ENCODE measurements at places on chromosomes 12 and 14.

DNA sequence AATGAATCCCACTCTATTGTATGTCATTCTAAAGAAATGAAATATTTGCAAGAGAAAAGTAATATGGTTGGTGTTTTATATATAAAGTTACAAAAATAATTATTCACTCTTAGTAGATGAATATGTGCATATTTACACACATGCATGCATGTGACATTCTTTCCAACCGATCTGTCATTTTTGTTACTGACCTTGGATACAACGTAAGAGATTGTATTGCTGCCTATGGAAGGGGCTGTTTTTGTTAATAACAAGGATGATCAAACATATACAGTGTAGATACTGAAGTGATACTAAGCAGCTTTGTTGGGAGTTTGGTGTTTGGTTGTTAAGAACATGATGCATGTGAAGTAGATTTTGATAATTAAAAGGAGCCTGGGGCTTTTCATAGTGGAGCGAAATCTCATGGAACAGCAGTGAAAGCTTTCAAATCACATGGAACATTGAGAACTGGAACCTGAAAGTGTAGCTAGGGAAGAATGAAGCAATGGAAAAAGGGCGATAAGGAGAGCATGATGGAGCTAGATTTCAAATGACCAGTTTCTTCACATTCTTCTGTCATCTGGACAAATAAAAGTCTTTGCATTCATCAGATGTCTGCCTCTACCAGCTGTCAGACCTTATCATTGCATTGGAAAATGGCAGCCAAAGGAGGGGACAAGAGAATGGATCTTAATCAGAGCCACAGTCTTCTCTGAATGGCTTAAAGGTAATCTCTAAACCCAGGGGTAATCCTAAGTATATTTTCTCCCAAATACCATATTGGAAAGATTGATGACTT lies 10.0 kb downstream of the BORCS5 start:
- no peak for DNase-seq

DNA sequence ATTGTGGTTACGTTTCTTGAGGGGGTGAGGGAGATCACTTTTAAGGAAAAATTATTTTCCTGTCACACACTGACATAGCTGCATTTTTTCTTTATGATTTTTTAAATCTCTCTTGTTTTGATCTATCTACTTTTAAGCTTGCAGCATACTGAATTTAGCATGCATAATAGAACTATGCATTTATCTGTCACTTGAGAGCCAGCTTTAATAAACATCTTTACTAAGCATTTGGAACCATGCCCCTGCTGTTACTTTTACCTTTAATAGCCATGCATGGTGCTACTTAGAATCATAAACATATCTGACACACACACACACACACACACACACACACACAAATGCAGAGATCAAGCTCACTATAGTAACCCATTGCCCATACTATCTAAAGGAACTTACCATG lies 486.2 kb downstream of the NELL2 start:
- no peak for DNase-seq

GRCh38 chr12:19706936-19707335 lies 267.6 kb downstream of the AEBP2 start:
- no peak for DNase-seq

GRCh38 chr12:68374307-68374982 lies 42.3 kb upstream of the MDM1 start:
- no peak for DNase-seq

DNA sequence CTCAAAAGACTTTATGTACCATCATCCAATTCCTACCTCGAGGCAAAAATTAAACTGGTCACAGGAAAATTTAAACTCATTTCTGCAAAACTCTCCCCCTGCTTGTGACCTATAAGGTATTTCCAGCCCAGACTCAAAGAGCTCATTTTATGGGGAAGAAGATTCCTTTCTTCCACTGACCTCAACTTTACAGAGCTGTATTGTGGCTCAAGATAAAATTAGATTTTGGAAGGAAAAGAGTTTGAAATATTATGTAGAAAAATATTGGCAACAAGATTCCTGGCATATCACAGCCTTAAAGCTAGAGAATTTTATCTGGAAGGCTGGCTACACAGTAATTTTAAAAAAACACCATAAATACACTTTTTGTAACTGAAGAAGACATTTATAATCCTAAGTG lies 91.7 kb downstream of the STXBP6 start:
- DNase-seq, result no peak

- DNase-seq, result no peak
Observed at GRCh38 chr12:120962532-120963020, 15.8 kb upstream of the HNF1A start.

DNA sequence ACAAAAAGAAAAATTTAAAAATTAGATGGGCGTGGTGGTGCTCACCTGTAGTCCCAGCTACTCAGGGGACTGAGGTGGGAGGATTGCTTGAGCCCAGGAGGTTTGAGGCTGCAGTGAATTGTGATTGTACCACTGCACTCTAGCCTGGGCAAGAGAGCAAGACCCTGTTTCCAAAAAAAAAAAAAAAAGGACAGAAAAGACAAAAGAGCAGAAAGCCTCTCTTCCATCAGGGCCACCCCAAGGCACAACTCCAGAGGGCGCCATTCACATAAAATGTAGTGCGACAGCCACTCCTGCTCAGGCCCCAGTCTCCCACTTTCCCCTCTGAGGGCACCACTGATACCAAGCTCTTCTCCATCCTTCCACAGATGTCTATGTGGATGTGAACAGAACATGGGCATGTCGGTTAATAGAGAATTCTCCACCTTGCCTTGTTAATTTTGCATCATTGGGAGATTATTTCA lies 41.8 kb downstream of the DGLUCY start:
- no peak for DNase-seq

GRCh38 chr14:68501171-68501570 lies 291.7 kb downstream of the ZFP36L1 start:
- DNase-seq, result no peak

DNA sequence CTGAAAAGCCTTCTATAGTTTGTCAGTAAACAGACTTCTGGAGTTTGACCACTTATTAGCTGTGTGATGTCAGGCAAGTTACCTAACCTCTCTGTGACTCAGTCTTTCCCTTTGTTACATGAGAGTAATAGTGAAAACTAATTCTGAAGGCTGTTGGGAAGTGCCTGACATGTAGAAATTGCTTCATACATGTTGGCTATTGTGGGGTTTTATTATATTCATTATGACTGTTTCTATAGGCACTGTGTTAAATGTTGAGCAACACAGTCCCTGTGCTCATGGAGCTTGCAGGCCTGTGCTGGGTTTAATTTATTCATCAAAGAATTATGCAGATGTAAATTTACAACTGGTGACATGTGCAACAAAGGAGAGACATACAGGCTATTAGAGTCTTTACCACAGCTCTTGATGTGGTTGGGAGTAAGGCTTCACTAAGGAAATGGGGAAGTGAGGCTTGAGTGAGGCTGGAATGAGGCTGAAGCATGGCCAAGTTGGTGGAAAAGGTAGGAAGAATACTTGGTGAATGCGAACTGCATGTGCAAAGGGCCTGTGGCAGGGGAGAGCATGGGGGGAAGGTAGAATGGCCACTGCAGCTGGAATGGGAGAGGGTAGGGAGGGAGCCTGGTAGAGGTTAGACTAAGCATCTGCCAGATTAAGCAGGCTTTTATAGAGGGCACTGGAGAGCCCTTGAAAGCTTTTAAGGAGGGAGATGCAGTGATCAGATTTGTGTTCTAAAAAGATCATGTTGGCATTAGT lies 236.4 kb upstream of the CRY1 start:
- DNase-seq, result no peak

GRCh38 chr12:53824001-53824712 lies 72.4 kb upstream of the CISTR start:
- no peak for DNase-seq

DNA sequence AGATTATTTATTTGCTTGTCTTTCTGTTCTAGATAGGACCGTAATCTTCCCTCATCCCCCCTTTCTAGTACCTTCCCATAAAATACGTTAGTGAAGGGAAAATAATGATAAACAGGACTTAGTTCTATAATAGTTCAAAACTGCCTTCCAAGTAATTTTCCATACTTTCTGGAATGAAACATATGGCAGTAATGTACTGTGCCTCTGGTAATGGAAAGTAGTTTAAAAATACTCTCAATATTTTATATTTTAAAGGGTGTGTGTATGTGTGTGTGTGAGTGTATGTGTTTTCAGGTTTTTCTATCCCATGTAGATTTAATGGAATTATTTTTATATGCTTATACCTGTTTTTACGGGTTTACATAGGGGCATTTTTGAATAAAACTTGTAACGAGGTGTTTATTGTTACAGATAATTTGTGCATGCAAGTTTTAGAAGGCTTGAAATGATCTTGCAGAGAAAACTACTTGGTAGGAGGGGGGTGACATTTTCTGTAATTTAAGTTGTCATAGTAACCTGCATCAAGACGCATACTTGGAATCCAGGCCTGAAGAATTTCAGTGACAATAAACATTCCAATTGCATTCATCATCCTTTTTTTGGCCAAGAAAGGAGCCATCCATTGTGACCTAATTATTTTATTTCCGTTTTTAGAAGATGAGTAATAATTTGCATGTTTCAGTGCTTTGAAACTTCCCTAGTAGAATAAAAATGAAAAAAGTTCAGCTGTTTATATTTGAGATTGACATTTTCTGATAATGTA lies 38.9 kb downstream of the RASSF8 start:
- DNase-seq, result no peak

GRCh38 chr12:11171969-11172675 lies 1.1 kb downstream of the SMIM10L1 start:
- DNase-seq, result no peak

DNA sequence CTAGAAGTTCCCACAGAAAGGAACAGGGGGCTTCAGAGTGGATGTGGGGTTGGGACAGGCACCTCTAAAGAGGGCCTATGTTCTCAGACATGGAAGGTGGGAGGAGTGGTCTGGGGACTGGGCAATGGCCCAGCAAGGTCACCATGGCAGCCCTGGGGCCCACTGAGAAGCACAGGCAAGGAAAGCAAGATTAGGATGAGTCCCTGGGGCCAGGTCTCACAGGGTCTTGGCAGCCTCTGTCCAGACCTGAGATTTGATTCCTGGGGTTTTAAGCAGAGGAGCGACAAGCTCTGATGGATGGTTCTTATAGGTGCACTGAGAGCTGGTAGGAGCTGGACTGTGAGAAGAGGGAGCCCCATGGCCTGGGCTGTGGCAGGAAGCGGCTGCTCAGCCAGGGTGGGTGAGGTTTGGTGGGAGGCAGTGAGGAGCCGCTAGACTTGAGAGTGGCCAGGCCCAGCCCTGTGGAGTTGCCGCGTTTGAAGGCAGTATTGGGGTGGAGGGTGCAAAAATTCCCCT lies 44.0 kb downstream of the DLK1 start:
- no peak for DNase-seq

DNA sequence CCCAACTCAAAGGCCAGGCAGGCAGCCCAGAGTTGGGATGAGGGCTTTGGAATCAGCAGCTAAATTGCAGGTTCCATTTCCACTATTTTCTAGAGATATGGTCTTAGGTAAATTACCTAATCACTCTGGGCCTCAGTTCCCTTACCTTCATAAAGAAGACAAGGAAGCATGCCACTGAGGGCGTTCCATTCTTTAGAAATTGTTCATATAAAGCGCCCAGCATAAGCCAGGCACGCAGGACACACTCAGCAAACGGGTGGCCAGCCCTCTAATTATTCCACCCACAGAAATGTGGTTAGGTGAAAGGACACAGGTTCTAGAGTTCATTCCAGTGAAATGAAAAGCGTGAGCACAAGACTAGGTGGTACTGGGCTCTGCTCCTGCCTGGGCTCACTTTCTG lies 87.9 kb upstream of the BCL11B start:
- DNase-seq, result no peak

GRCh38 chr12:69688021-69688420 lies 11.1 kb downstream of the BEST3 start:
- DNase-seq, result no peak

GRCh38 chr14:95834496-95834895 lies 42.1 kb upstream of the TUNAR start:
- DNase-seq, result no peak

- no peak for DNase-seq
Observed at GRCh38 chr14:37668646-37669045, 73.2 kb downstream of the TTC6 start.

DNA sequence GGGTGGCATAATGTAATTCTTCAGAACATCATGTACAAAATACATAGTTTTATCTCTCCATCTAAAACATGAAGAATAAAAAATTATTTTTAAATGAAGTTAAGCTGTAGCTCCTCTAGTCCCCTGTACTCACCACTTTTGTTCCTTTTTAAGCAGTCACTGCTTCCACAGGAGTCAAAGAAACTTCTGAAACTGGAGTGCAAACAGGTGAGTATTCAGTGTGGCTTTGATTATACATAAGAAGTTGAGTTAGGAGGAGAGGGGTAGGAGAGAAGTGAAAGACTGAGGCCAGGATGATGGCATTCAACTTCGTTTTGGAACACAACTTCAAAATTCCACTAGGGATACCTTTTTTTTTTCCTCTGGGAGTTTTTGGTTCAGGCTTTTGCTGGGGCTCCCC lies 131.4 kb upstream of the CNTN1 start:
- DNase-seq, result no peak

DNA sequence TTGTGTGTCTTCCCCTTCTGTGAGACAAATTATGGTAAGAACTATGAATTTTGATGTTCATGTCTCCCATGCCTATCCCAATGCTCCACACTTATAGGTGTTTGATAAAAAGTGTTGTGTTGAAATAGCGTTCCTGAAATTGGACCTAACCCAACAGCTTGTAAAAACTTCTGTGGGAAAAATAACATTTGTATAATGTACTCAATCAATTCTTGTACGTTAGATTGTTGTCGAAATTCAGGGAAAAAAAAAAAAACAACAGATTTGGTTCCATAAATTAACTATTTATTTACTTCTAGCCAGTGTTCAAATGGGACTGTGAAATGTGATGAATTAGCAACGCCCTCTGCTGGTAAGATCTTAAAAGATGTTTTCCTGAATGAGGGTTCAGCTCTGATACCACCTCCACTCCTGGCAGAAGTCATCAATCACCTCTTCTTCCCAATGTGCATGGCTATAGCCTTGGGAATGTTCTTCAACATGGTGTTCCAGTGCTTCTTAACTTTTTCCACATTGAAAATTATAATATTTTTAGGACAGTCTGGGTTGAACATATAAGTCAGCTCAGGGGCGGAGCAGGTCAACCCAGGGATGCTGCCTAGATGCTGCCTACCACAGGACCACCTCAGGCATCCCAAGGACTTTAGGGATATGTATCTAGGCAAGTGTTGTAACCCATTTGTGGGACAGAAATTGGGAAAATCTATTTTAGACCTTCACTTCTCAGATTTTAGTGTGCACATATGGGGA lies 170.6 kb downstream of the OTOGL start:
- DNase-seq, result no peak

GRCh38 chr12:64551676-64552075 lies 58.6 kb upstream of the RASSF3 start:
- DNase-seq, result no peak
